ENCODE measurements at places on chromosomes 13 and 19.

DNA sequence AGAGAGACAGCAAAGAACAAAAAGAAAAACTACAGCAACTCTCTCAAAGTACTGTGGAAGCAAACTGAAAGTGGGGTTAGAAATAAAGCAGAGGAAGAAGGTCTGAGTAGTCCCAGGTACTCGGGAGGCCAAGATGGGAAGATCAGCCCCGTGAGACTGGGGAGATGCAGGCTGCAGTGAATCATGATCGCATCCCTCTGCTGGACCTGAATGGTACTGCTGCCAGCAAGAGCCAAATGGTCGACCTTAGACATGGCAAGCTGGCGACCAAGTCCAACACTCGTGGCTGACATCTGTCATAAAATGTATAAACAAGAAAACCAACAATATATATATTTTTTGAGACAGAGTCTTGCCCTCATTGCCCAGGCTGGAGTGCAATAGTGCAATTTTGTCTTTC is 33.7 kb upstream of the ZNF724 start:
- DNase-seq: peak; percentile 71

DNA sequence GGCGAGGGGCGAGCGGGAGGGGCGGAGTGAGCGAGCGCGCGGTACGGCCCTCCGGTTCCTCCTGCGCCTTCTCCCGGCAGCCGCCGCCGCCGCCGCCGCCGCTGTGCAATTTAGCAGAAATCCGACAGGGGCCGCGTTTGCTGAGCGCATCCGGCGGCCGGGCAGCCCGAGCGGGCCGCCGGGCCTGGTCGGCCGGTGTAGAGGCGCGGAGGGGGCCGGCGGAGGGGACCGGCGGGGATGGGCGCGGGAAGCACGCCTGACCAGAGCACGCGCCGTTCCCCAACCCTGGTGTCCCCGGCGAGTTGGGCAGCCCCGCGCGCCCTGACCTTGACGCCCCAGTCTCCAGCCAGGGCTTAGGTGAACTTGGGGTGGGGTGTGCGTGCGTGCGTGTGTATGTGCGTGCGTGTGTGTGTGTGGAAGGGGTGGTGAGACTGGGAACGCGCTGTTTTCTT is 144.5 kb upstream of the ZNF536 start:
- peak; percentile 29 for DNase-seq

DNA sequence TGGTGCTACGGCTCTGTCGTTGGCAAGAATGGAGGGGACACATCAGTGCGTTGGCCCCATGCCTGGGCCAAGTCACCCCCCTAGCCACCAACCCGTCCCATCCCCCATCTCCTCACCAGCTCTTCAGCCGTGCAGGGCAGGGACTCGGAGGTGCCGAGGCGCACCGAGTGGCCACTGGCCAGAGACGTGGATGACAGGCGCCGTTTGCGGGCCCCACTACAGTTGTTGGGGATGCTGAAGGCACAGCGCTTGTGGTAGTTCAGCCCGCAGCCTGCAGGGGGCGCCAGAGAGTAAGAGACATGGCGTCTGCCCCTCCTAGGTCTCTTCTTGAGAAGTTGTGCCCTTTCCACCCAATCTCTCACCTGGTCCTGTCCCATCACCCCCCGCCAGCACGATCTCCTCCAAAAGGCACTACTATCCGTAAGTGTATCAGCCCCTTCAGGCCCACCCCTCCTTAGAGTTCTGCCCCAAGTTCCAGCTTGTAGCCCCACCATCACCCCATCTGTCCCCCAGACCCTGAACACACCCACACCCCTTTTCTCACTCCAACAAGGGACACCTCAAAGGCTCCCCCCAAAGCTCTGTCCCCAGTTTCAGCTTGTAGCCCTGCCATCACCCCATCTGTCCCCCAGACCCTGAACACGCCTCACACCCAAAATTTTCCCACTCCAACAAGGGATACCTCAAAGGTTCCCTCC is 12.4 kb downstream of the PRKD2 start:
- peak; percentile 97 for DNase-seq

DNA sequence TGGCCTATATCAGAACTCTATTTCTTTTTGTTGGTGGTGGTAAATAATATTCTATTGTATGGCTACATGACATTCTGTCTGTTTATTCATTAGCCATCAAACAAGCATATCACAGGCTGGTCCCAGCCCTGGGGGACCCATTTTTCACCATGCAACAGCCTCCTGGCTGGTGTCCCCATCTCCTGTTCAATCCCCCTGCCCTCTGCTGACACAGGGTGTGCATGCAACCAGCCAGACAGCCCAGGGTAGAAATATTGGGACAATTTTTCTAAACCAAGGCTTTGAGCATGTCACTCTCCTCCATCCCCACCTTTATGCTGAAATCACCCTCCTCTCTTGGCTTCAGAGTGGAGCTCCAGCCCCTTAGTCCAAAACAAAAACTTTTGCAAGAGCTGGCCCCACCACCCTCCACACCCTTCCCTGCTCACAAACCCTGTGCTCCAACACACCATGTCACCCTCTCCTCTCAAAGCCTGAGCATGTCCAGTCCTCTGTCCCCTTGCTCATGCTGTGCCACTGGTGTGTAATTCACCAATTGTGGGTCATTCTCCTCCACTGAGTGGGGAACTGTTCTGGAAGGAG is 153.0 kb upstream of the UQCRFS1 start:
- no peak for DNase-seq

DNA sequence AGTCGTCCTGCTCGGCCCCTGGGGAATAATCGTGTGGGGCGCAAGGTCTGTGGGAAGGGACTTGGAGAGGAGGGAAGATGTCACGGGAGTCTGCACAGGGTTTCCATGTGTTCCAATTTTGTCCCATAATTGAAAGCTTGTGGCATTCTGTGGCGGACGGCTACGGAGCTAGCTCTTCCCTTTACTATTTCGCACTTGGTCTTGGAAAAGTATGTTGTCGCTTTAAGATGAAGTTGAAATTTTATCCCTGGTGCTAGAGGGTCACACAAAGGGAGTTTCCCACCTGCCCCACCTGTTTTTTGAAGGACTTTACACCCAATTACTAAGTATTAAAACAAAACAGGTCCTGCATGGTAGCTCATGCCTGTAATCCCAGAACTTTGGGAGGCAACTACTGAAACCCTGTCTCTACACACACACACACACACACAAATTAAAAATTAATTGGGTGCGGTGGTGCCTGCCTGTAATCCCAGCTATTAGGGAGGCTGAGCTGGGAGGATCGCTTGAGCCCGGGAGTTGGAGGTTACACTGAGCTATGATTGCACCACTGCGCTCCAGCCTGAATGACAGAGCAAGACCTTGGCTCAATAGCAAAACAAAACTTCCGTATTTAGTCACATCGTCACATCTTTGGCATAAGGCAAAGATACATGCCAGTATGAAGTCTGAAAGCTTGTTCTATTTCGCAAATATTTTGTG is 967 bp upstream of the TPT1 start:
- DNase-seq: no peak

- peak; percentile 49 for DNase-seq
These were observed at the start of gene UHRF1 for GRCh38 chr19:4909156-4909896. Gene UHRF1, plus strand, starts transcription at chr19:4909501. Its CDS starts 1,385 bp downstream, at chr19:4910886.

DNA sequence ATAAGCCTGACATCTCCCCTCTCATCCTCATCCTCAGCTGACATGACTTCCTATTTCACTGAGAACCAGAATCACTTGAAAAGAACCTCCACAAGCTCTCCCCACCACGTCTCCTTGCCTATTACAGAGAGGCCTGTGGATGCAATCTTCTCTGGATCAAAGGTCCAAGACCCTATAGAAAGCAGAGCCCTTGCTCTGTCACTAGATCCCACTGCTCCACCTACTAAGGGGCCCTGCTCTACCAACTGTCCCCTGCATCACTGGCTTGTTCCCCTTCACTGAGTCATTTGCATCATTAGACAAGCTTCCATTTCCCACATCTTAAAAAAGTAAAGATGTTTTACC is 40.8 kb downstream of the RCBTB2 start:
- DNase-seq: peak; percentile 59

GRCh38 chr13:51782026-51782710 is 21.8 kb downstream of the DHRS12 start:
- DNase-seq: no peak

GRCh38 chr19:18385359-18385674 is 641 bp upstream of the GDF15 start:
- DNase-seq: no peak

DNA sequence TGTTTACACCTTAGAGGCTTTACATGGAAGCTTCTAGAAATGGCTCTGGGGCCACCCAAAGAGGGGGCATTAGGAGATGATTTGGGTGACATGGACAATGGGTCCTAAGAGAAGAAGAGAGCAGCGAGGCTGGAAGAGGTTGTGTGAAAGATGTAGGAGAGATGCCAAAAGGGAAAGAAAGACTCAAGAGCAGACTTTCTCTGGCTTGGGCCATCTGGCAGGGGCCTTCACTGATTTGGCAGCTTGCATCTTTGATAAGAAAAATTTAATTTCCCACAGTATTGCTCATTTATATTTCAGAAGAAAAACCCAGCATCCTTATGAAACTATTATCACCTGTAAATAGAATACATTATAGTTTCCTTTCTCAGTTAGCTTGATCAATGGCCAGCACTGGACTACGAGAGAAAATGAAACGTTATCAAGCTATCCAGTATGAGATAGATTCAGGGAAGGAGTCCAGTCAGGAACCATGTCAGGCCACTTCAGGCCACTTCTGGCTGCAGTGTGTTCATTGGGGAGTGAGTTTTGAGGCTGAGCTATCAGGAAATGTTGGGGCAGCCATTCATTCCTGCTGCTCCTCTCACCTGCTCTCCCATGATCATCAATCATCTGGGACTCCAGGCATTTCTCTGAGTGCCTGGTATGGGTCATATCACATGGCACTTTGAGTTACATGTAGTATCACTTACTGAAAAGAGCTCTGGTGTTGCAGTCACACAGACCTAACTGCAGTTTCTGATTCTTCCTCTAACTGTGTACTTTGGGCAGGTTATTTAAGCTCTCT is 10.3 kb downstream of the SCEL start:
- DNase-seq: no peak

GRCh38 chr19:41956621-41957020 is 2.5 kb downstream of the RABAC1 start:
- DNase-seq: no peak

DNA sequence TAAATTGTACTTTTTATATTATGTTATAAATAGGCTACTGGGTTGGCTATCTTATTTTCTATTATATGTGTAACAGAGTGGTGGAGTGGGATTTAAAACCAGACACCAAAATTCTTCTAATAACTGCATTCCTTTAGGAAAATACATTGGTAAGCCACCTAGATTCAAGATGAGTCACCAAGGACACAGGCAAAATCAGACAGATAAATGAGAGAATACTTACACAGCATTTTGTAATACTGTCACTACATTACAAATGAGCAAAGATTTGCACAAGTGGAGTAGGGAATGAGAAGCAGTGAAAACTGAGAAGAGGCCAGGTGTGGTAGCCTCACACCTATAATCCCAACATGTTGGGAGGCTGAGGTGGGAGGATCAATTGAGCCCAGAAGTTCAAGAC is 6.2 kb upstream of the SPART start:
- DNase-seq: no peak

DNA sequence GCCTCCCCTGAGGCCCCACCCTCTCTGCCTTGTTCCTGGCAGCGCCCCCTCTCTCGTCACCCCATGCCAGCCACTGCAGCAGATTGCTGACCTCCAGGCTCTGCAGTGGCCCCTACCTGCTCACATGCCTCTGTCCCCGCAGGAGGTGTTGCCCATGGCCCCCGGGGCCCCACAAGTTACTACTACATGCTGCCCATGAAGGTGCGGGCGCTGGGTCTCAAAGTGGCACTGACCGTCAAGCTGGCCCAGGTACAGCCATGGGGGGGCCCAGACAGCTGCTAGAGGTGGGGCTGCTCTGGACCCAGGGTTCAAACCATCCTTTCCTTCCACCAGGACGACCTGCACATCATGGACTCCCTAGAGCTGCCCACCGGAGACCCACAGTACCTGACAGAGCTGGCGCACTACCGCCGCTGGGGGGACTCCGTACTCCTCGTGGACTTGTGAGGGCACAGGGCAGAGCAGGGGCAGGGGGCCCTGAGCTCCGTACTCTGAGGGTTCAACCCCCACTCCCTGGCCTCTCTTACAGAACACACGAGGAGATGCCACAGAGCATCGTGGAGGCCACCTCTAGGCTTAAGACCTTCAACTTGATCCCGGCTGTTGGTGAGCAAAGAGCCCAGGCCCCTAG is 6.2 kb downstream of the MRPL4 start:
- no peak for DNase-seq

DNA sequence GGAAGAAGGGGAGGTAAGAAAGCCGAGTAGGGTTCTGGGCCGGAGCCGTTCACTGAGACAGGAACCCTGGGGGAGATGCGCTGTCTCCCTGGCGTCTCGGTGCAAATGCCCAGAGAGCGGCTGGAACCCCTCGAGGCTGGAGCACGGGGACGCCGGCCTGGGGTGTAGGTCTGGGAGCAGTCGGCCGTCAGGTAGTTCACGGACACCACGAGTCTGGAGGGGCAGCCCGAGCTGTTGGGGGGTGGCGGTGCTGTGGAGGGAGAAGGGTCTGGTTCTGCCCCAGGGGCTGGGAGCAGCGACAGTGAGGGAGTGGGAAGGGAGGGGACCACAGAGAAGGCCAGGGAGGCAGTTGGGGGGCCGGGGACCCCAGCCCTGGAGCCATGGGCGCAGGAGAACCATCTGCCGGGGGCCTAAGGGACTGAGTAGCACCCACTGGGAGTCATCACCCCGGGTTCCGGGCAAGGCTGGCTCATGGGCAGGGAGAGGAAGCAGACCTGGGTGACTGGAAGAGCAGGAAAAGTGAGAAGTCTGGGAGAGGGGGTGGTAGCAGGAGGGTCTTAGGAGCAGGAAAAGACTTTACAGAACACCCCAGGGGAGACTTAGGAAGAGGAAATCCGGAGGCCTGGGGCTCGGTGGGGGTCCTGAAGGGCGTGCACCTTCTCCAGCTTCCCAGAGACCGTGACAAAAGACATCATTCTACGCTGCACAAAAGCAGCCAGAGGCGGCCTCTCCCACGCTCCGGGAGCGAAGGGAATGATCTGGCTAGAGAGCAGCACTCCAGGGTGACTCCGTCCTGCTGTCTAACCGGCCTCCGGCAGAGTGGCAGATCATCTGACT is 173.1 kb upstream of the SOX1 start:
- DNase-seq: no peak

DNA sequence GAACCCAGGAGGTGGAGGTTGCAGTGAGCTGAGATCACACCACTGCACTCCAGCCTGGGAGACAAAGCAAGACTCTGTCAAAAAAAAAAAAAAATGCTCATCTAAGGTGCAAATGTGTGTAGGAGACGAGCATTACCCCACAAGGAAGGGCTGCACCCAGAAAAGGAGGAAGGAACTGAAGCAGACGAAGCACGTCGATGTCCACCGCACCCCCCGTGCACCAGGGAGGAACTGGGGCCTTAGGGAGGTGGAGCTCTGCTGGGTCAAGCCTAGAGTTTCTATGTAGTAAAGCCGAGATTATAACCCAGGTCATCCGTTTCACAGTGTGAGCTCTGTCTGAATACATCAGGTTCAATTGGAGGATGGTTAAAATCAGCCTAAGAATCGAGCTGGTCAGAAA is 1.1 kb downstream of the VSTM1 start:
- DNase-seq: no peak

- no peak for DNase-seq
These were observed 6.3 kb downstream of the CDADC1 start for GRCh38 chr13:49254007-49254406.

GRCh38 chr13:35866801-35867200 is 264.4 kb downstream of the DCLK1 start:
- no peak for DNase-seq

Data from stimulated activated effector memory CD8-positive, alpha-beta T cell treated with anti-CD3 and anti-CD28 coated beads, Interleukin-12 subunit alpha, Interleukin-12 subunit beta, amount 100 ng/mL, for 72 hours (primary cell).